ENCODE measurements at places on chromosomes 16 and 17.

- no peak for DNase-seq
Observed at GRCh38 chr16:73210084-73210483, 162.2 kb upstream of the ZFHX3 start.

DNA sequence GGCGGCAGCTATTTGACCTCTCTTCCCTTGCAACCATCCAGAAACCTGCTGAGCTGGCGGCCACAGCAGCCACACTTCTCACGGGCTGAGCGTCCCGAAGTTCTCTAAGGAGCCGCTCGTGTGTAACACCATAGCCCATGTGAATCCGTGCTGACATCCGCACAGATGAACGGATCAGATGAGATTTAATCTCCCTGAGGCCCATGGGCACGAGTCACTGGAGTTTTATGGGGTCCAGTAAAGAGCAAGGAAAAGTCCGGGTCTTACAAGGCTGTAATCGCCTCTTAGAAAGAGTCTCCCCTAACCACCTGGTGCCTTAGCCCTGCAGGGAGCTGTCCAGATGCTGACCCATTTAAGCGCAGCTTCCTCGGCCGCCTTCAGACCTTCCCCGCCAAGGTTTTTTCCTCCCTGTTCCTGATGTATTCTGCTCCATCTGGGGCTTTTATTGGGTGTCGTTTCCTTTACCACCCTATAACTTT is 5.5 kb upstream of the CACNG5 start:
- peak; percentile 75 for DNase-seq

DNA sequence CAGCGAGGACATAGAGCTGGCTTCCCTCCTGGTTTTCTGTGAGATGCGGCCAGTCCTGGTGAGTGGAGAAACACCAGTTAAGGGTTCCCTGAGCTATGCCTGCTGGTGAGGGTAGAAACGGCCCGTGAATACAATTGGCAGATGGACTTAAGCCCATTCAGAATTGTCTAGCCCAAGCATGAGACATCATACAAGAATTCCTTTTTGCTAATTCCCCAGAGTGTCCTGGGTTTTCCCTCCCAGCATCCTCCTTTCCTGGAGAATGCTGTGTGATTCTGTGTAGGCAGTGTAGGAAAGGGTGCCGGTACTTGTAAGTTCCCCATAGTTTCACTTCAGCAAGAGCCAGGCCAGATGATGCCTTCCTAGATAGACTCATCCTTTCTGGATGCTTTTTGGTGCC is 65.1 kb downstream of the SDR42E1 start:
- no peak for DNase-seq

DNA sequence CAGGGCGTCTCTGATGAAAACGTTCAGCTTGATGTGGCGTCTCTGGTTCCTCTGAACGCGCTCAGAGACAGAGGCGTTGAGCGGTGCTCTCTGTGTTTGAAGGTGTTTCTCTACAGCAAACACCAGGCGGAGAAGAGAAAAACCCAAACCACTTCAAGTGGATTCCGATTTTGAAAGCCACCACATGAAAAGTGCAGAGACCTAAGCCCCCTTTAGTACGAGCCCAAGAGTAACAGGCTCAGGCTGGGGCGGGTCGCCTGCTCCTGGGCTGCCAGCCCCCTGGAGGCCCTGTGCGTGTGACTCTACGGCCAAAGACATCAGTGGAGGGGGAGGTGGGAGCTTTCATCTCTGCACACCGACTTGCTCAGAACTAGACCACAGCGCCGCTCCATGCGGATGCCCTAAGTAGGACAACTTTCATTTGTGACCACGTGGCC is 328.4 kb downstream of the MAF start:
- DNase-seq, result no peak

DNA sequence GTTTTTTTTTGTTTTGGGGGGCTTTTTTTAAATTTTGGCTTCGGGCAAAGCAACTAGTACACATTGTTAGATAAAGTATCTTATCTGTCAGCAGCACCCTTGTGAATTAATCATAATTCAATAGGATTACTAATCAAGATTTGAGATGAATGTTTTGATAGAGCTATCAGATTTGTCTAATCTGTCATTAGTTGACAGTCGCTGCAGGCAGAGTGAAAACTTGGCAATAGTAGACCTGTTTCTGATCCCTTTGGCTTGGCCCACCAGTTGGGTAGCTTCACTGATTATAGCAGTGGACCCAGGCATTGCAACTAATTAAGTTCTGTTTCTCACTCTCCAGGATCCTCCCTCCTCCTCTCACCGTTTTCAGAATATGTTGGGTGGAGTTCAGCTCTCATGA is 258.6 kb downstream of the IRX3 start:
- DNase-seq, result no peak

- DNase-seq, result no peak
Observed at GRCh38 chr17:4375039-4375748, 8.7 kb upstream of the UBE2G1 start.

DNA sequence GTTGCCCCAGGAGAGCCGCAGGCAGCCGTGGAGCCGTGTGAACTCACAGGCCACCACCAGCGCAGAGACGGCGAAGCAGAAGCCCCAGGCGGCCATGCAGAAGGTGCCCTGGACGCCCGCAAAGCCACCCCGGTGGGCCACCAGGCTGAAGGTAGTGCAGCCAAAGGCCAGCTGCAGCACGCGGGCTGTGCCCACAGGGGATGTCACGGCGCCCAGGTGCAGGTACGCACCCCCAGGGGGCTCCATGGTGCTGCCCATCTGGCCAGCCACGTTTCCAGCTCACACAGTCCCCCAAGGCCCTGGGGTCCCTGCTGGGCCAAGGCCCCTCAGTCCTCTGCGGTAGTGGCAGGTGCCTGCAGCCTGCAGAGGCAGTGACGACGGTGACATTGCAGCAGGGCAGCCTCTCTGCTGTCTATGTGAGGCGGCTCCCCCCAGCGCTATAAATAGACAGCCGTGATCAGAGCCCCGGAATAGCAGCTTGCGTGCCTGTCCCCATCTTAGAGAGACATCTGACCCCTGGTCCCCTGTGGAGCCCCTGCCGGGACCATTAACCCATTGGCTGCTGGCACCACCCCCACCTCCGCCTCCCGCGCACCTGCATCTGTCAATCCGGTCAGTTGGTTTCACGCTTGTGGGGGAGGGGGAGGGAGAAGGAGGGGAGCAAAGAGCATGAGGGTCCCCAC is 4.5 kb upstream of the PYCR1 start:
- no peak for DNase-seq

GRCh38 chr17:4195306-4195705 is 52.3 kb downstream of the CYB5D2 start:
- DNase-seq, result no peak

DNA sequence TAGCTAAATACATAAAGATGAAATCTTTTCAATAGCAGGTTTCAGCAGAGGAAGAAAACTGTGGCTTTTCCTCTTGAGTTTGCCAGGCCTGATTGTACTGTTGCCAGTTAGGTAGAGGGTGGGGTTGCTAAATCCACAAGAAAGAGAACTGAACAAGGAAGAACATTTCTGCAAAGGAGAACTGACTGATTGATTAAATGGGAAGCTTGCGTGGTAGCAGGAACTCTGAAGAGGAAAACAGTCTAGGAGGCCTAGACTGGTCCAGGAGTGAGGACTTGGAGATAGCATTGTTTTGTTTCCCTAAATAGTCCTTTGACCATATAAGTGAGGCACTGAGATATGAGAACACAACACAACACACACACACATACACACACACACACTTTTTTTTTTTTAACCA is 18.8 kb downstream of the LRRC36 start:
- no peak for DNase-seq

GRCh38 chr16:14275934-14276333 is 204.8 kb downstream of the MRTFB start:
- DNase-seq, result no peak

DNA sequence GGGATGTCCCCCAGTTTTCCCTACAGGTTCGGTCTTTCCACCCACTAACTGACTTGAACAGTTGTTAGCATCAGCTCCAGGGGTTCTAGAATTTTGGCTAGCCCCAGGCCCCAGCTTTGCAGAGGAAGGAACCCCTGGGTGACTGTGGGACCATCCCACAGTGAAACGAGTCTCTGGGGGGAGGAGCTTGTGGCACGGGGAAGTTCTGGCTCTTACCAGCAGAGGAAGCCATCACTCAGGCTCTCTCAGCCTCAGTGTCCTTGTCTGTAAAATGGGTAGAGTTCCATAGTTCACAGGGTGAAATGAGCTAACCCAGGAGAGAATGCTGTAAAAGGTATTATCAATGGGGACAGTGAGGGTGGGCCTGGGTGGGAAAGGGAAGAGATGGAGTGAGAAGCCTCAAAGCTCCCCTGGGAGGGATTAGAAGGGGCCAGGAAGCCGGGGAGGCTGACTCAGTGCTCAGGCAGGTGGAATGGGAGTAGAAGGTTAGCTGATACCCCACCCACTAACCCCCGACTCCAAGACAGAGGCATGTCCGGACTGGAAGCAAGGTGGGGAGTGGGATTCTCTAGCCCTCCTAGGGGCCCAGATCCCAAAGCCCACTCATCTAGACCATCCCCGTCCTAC is 30.9 kb upstream of the CDC42EP4 start:
- DNase-seq, result no peak

DNA sequence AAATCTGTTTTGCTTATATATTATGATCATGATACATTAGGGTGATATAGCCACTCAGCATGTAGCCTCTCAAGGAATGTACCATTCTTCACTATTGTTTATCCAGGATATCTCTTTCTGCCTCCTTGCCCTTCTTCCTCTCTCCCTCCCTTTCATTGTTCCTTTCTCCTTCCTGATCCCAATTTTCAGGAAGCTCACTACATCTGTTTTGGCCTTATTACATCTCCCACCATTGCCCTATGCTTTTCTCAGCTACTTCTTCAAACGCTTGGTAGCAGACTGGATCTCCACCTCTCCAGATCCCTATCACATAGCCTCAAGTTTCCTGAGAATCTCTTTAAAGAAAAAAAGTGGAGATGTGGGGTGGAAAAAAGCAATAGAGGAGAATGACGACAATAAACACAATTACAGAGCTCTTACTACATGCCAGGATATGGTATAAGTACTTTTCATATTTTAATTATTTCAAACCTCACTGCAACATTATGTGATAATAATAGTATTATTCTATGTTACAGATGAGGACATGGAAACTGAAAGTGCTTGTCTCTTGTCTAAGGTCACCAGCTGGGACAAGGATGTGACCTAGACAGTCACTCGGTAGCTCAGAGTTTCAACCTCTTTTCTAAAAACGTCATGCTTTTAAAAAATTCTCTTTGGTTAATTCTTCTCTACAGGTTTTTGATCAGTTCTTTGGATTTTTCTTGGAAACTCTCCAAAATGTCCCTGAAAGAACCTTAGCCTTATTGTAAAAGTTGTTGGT is 959.1 kb downstream of the CDH11 start:
- no peak for DNase-seq

- peak; percentile 87 for DNase-seq
Observed at GRCh38 chr16:29811170-29811895, 660 bp upstream of the PRRT2 start.

DNA sequence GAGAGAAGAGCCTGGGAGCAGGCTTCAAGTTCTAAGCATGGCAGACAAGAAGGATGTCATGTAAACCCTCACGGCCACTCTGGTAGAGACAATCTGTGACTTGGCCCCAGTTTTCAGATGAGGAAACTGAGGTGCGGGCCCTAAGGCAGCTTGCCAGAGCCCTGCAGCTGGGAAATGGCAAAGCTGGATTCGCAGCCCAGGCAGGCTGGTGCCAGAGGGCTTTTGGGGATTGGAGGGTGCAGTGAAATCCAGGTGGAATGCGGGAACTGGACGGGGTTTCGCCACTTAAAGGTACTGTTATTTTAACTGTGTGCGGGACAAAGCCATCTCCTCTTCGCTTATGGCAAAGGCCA is 477 bp upstream of the OSGIN1 start:
- no peak for DNase-seq

GRCh38 chr17:81097134-81097942 is 62.4 kb downstream of the BAIAP2 start:
- peak; percentile 88 for DNase-seq

- DNase-seq, result no peak
Observed at GRCh38 chr16:66548868-66549267, 1.1 kb downstream of the TK2 start.

GRCh38 chr16:14011001-14011400 is 60.1 kb upstream of the MRTFB start:
- DNase-seq, result no peak

DNA sequence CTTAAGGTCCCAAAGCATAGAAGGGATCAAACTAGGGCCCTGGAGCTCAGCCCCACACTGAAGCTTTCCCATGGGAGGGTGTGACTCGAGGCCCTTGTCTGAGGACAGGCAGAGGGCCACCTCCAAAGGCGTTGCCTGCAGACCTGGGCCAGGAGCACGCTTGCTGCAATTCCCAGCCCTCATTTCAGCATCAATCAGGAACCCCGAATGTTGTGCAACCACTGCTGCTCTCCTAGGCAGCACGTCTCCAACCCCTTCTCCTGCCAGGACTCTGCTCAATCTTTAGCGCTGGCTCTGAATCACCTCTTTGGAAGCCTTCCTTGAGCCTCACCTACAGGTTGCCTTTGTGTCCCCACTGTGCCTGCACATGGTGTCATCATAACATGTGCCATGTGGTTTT is 14.0 kb upstream of the ATP2C2 start:
- DNase-seq, result no peak

- no peak for DNase-seq
Observed at GRCh38 chr17:17749921-17750320, 68.7 kb downstream of the RAI1 start.

GRCh38 chr17:51617986-51618385 is 357.6 kb downstream of the UTP18 start:
- DNase-seq, result no peak

GRCh38 chr17:4498461-4499397 is at the start of gene SPNS2:
TSS of gene SPNS2 (plus strand) at chr17:4498881. CDS start at chr17:4499048, 167 bp downstream.
- DNase-seq, result no peak

- no peak for DNase-seq
Observed at GRCh38 chr17:40686192-40686591, 17.4 kb downstream of the KRT24 start.

GRCh38 chr17:77254951-77255825 is 114.4 kb downstream of the SEC14L1 start:
- no peak for DNase-seq

DNA sequence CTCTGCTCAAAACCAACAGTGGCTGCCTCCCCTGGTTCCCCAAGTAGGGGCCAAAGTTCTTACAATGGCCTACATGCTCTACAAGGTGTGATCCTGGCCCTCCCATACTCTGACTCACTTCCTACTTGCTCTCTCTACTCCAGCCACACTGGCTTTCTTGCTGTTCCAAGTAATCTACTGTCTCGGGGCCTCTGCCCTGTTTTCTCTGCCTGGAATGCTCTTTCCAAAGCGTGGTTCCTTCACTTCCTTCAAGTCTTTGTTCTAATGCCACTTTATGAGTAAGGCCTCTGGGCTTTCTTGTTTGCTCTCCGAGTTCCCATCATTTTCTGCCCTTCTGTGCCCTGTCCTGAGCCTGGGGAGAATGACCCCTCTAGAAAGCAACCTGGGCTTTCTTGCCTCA is 4.1 kb upstream of the CDH3 start:
- DNase-seq, result no peak

DNA sequence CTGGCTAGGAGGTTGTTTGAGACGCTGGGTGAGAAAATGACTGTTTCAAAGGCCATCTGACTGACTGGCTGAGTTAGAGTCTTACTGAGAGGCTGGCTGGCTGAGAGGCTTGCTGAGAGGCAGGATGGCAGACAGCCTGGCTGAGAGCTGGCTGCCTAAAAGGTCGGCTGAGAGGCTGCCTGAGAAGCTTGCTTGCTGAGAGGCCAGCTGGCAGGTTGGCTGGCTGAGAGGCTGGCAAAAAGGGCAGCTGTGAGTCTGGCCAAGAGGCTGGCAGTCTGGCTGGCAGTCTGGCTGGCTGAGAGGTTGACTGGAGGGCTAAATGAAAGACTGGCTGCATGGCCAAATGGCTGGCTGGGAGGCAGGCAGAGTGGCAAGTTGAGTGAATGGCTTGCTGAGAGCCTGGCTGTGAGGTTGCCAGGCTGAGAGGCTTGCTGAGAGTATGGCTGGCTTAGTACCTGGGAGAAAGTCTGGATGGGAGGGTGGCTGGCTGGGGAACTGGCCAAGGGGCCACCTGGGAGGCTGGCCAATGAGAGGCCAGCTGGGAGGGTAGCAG is 35.3 kb upstream of the ACSM2B start:
- no peak for DNase-seq
